ENCODE measurements at places on chromosomes 11 and 22.

- no peak for DNase-seq
Observed at GRCh38 chr11:33315822-33316221, 58.6 kb downstream of the HIPK3 start.

- DNase-seq, result no peak
Observed at GRCh38 chr22:20058989-20059770, 20.9 kb upstream of the DGCR8 start.

- DNase-seq, result no peak
Observed at GRCh38 chr11:10294290-10294953, 403 bp upstream of the SBF2 start.

DNA sequence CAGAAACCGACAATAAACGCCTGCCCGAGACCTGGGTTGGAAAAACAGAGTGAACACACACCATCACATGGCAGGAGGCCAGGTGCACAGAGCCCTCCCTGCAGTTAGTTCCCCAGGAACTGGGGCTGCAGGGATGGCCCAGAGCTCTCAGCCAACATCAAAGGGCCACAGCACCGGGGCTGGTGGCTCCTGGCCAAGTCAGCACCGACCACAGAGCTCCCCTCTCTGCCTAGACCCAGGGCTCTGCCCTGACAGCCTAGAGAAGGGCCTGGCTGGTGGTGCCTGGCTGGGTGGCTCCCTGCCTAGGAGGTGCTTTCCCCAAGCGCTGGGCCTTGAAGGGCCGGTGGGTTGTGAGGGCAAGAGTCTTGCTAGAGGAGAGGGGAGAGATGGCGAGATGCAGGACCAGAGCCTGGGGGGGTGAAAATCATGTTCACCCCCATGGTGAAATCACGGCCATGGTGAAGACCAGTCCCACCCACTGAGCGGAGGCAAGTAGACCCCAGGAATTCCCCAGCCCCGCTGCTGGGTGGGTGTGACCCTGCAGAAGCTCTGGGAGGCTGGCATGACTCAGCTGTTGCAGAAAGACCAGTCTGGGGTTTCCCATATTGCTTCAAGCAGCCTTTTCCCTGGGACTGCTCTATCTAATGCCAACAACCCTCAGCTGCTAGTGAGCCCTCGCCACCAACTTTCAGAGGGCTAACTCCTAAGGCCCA, 7.2 kb upstream of the BID start:
- no peak for DNase-seq

GRCh38 chr11:116108161-116108560, 603.9 kb upstream of the CADM1 start:
- no peak for DNase-seq

DNA sequence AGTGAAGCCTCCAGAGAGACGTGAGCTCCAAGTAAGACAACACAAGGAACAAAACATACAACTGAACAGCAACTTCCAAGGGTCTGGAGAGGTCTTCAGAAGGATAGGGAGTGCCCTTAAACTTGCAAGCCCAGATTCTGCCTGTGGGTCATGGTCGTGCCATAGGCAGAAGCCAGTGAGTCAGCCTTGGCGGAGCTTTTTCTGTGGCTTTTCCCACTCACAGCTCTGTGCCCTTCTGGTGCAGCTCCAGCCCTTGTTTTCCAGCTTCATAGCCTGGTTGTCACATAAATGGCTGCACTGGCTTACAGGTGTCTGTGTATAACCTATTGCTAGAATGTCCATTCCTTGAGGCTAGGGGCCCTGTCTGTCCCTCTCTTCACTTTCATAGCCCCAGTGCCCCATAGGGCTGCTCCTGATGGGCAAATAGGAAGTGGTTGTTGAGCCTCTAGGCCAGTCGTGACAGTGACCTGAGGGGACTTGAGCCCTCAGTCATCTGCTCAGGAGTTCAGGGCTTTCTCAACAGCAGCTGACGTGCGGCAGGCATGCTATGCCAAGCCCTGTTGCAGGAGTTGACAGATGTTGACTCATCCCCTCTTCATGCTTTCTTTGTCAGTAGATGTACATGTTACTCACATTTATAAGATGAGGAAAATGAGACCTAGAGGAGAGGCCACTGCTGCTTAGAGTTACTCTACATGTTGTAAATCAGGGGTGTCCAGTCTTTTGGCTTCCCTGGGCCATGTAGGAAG, 7.4 kb downstream of the MED15 start:
- DNase-seq, result no peak

GRCh38 chr11:113722221-113722620, 16.1 kb upstream of the TMPRSS5 start:
- DNase-seq, result no peak

DNA sequence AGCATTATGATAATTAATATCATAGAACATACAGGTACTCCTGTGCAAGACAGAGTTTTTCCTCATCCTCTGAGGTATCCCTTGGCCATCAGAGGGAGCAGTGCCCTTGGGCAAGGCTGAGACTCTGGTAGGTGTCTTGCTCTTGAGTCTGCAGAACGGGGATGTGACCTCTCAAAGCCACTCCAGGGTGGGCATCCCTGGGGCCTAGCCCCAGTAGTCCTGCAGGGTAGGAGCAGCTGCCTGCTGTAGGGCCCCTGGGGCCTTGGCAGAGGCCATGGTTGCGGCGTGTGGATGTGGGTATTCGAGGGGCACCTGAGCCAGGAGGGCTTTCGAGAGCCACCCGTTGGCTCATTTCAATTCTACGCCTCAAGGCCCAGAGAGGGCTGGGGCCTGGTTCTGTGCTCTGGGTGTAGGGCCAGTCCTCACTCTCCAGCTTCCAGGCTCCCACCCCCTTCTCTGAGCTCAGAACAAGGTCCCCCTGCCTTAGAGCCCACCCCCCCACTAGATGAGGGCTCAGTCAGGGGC, 7.7 kb upstream of the OMP start:
- no peak for DNase-seq

GRCh38 chr22:17890892-17891291, 116.6 kb upstream of the BID start:
- no peak for DNase-seq

DNA sequence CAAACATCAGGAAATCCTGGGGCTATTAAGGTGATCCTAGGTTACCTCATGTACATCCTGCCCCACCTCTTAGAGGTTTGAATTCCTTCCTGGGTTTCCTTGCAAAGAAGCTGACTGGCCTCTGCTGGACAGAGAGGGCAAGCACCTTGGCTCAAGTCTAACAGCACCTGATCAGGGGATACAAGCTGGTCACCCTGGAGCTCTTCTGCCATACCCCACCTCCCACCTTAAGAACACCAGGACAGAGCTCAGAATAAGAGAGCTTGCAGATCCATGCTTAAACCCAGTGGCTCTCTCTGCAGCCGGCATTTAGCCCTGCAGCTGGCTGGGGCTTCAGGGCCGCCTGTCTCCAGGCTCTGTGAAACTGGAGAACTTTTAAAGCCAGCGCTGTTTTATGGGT, 386.6 kb upstream of the NARS2 start:
- no peak for DNase-seq

GRCh38 chr11:13338427-13339069, 61.0 kb downstream of the BMAL1 start:
- DNase-seq, result no peak

DNA sequence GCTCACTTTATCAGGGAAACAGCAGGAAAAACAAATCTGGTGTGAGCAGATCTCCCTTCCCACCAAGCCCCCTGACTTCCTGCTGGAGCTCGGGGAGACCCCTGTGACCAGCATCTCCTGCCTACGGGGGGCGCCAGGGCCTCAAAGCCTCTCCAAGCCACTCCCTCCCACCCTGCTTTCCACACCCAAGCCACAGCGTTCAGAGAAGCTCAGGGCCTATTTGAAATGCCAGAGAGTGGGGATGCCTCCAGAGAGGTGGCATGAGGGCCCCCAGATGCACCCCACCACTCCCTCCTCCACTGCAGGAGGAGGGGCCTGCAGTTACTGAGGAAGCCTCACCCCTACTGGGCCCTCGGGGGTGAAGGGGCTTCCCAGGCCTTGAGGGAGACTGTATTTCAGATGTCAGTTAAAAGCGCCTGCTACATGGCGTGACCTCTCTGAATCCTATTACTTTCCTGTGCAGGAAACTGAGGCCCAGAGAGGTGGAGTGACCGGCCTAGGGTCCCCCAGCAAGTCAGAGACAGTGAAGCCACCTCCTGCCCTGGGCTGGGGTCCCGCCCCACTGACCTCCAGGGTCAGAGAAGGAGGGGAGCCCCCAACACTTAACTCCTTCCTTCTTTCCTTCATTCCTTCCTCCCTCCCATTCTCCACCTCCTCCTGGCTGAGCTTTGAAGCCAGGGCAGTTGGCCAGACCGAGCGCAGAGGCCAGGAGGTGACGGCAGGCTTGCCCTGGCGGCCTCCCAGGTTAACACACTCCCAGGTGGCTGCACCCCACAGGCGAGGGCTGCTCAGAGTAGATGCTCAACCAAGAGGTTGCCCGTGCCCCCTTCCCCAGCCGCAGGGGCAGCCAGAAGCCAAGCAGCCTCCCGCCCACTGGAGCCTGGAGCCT, 6.0 kb upstream of the CDKN1C start:
- peak; percentile 63 for DNase-seq

All from D721Med (cell line).